Mesendoderm (in vitro differentiated cells): ENCODE measurements at places on chromosomes 1 and 21.

DNA sequence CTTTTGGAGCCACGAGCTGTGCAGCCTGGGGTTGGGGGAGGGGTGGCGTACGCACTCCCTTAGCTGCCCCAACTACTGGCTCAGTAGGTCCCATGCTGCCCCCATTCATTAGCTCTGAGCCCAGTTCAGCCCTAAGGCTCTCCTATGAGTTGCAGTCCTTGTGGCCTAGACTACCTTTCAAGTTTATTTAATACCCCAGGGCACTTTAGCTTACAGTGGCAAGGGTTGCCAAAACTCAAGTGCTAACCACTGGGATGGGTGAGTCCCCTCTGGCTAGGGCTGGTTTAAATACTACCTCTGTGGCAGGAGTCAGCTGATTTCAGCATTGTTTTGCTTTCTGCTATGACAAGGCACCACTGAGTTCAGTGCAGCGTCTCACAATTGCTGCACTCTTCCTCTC is 118.2 kb downstream of the ODF2L start:
- no peaks in the 10 kb centered on the region for H3K36me3 ChIP-seq
- no peak overlapping the region for H3K27ac ChIP-seq
- no peaks in the 10 kb centered on the region for H3K4me1 ChIP-seq
- DNase-seq, result peak; percentile 7
- no peak overlapping the region for H3K4me3 ChIP-seq

DNA sequence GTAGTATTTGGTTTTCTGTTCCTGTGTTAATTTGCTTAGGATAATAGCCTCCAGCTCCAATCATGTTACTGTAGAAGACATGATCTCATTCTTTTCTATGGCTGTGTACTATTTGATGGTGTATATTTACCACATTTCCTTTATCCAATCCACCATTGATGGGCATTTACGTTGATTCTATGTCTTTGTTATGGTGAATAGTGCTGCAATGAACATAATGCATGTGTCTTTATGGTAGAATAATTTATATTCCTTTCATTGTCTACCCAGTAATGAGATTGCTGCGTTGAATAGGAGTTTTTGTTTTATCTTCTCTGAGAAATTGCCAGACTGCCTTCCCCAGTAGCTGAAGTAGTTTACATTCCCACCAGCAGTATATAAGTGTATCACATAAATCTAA is 538.8 kb downstream of the LRRIQ3 start:
- no peaks in the 10 kb centered on the region for H3K36me3 ChIP-seq
- no peaks in the 10 kb centered on the region for H3K4me1 ChIP-seq
- no peak overlapping the region for H3K27ac ChIP-seq

DNA sequence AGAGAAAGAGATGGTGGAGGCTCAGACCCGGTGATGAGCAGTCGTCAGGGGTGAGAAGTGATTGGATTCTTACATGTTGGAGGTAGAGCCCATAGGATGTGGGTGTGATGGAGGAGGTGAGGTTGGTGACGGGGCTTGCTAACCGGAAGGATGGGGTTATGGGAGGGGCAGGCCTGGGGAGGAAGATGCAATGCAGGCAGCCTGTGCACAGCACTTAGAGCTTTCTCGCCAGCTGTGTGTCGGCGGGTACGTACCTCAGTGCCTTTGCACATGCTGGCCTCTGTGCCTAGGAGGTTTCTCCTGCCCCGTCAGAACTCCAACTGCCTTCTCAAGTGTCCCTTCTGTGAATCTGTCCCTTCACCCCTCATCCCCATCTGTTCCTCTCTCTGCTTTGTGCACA is 2.9 kb upstream of the BSND start:
- H3K4me3 ChIP-seq, result no peak overlapping the region
- H3K36me3 ChIP-seq, result no peaks in the 10 kb centered on the region
- H3K27me3 ChIP-seq, result no peaks in the 10 kb centered on the region
- H3K27ac ChIP-seq, result peak overlapping the region; percentile 66

DNA sequence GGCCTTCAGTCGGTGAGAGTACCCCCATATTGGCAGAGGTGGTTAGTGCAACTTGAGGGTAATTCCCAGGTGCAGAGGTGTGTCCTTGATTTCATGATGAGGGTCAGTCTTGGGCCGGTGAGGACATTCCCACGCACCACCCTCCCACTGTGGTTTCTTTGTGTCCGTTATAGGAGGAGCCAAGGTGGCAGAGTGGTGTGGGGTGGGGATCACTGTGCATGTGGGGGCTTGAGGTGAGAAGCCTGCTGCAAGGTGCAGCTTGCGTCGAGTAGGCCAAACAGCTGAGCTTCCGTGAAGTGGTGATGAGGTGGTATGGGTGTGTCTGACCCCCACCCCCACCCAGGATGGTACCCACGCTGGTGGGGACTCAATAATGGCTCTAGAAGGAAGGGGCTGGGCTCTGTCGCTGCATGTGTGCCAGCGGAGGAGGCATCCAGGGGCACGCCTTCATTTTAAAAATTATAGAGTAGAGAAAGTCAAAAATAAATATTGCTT is 6.2 kb downstream of the PTPRF start:
- H3K4me1 ChIP-seq, result peaks cover 18% of the 10 kb centered on the region
- no peak overlapping the region for H3K27ac ChIP-seq

DNA sequence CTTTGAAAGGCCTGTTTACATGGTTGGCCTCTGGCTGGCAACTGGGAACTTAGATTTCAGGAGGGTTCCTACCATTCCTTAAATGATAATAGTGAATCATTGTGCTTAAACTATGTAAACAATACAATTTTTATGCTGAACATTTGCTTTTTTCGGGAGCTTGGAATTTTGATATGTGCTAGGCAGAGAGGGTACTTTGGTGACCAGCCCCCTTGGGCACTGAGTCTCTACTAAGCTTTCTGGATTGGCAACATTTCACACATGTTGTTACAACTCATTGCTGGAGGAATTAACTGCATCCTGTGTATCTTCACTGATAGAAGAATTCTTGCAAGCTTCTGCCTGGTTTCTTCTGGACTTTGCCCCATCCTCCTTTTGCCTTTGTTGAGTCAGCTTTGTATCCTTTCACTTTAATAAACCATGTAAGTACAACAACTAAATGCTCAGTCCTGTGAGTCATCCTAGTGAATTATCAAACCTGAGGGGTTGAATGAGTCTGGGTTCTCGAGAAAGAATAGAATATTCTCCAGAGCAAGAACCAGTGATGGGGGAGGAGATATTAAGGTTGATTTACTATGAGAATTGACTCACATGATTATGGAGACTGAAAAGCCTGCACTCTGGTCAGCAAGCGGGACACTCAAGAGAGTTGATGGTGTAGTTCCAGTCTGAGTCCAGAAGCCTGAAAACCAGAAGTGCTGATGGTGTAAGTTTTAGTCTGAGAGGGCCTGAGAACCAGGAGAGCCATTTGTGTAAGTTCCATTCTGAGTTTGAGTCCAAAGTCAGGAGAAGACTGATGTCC is 3.1 kb upstream of the SLC16A4 start:
- no peaks in the 10 kb centered on the region for H3K27me3 ChIP-seq
- H3K27ac ChIP-seq, result no peak overlapping the region
- no peaks in the 10 kb centered on the region for H3K36me3 ChIP-seq
- no peak for DNase-seq
- H3K4me3 ChIP-seq, result no peak overlapping the region

- no peak overlapping the region for H3K27ac ChIP-seq
- H3K27me3 ChIP-seq, result no peaks in the 10 kb centered on the region
- DNase-seq, result peak; percentile 43
Measured at GRCh38 chr1:91007827-91008226, 14.0 kb downstream of the ZNF644 start.

DNA sequence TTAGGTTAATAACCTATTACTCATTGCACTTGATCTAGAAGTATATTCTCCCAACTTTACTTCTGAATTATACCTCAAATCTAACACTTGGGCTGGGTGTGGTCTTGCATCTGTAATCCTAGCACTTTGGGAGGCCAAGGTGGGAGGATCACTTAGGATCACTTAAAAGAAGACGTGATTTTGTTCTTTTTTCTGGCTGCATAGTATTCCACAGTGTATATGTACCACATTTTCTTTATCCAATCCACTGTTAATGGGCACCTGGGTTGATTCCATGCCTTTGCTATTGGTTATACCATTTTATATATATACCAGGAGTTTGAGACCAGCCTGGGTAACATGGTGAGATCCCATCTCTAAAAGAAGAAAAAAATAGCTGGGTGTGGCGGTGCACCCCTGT is 48.5 kb upstream of the TSNAX start:
- H3K27me3 ChIP-seq, result no peaks in the 10 kb centered on the region
- no peak for DNase-seq
- no peak overlapping the region for H3K4me3 ChIP-seq
- no peak overlapping the region for H3K27ac ChIP-seq
- H3K4me1 ChIP-seq, result no peaks in the 10 kb centered on the region

- H3K27me3 ChIP-seq, result no peaks in the 10 kb centered on the region
- no peak overlapping the region for H3K27ac ChIP-seq
- H3K4me1 ChIP-seq, result no peaks in the 10 kb centered on the region
- H3K4me3 ChIP-seq, result no peak overlapping the region
- DNase-seq, result no peak
- H3K36me3 ChIP-seq, result no peaks in the 10 kb centered on the region
Measured at GRCh38 chr1:24606296-24606605, 36.9 kb upstream of the SRRM1 start.

DNA sequence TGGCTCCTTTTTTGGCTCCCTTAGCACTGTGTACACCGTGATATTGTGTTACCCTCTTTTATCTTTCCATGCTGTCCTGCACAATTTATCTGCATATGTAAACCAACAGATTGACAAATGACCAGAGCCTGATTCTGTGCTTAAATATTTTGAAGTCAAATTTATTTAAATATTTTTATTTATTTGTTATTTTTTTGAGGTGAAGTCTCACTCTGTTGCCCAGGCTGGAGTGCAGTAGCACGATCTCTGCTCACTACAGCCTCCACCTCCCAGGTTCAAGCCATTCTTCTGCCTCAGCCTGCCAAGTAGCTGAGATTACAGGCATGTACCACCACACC is 12.8 kb downstream of the PMF1 start:
- no peaks in the 10 kb centered on the region for H3K4me1 ChIP-seq
- H3K4me3 ChIP-seq, result no peak overlapping the region
- no peak overlapping the region for H3K27ac ChIP-seq
- H3K36me3 ChIP-seq, result peaks cover 12% of the 10 kb centered on the region

DNA sequence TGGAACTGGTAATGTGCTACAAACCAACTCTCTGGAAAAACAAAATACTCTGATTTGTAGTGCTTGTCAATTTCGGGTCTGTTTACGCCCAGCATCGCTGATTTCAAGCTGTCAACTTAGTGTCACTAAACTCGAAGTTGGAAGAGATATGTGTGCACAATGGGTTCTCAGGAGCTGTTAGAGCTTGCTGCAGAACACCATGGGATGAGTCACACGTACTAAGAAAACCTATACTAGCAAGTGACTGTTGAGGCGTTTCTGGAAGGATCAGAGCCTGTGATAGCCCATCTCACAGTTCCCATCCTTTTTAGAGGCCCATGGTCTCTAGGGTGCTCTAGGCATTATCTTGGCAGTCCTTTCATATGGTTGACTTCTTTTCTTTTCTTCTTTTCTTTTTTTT is 14.3 kb downstream of the GMEB1 start:
- H3K27me3 ChIP-seq, result no peaks in the 10 kb centered on the region
- no peak overlapping the region for H3K27ac ChIP-seq
- H3K36me3 ChIP-seq, result peaks cover 2% of the 10 kb centered on the region
- no peaks in the 10 kb centered on the region for H3K4me1 ChIP-seq

DNA sequence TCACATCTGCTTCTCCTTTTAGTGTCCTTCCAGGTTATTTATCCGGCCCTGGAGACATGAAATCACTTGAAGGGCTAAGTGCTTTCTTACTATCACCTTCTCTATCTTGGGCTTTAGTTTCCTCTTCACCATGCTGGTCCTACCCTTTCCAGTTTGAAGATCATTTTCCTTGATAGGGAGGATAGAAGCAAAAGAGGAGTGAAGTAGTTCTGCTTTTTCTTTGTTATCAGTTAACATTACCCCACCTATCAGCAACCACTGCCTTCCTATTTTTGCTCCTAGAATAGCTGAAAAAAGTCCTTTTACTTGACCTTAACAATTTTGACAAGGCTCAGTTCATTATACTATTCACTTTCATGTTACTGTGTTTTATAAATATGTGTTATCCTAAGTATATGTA is 19.4 kb downstream of the RGL1 start:
- no peak overlapping the region for H3K4me3 ChIP-seq
- H3K36me3 ChIP-seq, result no peaks in the 10 kb centered on the region
- no peaks in the 10 kb centered on the region for H3K4me1 ChIP-seq
- H3K27ac ChIP-seq, result no peak overlapping the region

DNA sequence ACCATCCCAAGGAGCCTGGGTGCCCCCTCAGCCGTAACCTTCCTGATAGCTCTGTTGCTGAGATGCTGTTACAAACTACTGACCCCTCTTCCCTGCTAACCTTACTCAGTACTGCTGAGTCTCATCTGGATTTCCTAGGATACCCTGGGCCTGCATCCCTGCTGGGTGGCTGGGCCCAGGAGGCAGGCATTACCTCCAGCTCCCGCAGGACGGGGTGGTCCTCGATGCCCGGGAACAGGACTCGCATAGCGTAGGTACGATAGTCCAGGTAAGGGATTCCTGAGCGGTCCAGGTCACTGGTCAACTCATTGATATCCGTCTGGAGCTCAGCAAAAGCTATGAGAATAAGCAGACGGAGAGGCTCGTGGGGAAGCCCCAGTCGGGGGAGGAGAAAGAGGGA is 131.9 kb upstream of the CD34 start:
- no peak overlapping the region for H3K27ac ChIP-seq
- no peak for DNase-seq
- no peak overlapping the region for H3K4me3 ChIP-seq
- peaks cover 2% of the 10 kb centered on the region for H3K4me1 ChIP-seq

GRCh38 chr1:231016234-231016633 is 23.8 kb downstream of the FAM89A start:
- H3K4me3 ChIP-seq, result no peak overlapping the region
- DNase-seq, result no peak
- H3K27ac ChIP-seq, result no peak overlapping the region
- no peaks in the 10 kb centered on the region for H3K27me3 ChIP-seq
- H3K36me3 ChIP-seq, result no peaks in the 10 kb centered on the region

GRCh38 chr1:168553680-168554553 is 10.1 kb upstream of the XCL2 start:
- H3K4me3 ChIP-seq, result no peak overlapping the region
- DNase-seq, result no peak
- H3K36me3 ChIP-seq, result no peaks in the 10 kb centered on the region
- H3K4me1 ChIP-seq, result no peaks in the 10 kb centered on the region
- no peak overlapping the region for H3K27ac ChIP-seq
- H3K27me3 ChIP-seq, result no peaks in the 10 kb centered on the region
